ENCODE measurements at places on chromosomes 5 and 9.

DNA sequence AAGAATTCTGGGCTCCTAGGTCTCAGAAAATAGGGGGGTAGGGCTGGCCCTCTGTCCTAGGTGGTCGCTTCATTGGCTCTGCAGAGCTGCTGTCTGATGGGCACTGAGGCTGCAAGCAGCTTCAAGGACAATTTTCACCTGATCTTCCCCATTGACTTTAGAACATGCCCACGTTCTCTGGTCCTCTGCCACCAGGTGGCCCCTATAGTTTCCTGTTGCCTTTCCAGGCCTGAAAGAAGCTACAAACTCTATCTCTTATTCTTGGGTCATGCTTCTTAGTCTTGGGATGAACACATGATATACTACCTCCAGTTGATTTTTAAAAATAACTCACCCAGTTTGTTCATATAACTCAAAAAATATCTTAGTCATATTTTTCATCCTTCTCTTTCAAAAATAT lies 26.3 kb downstream of the SPZ1 start:
- no peak for DNase-seq

GRCh38 chr9:94554439-94555331 lies at the start of gene PCAT7:
Gene PCAT7 (plus strand): TSS chr9:94555083.
- DNase-seq = no peak

- no peak for DNase-seq
Measured at GRCh38 chr5:8060235-8060952, 191.4 kb downstream of the MTRR start.

- DNase-seq = no peak
Measured at GRCh38 chr5:79256563-79256962, 20.6 kb downstream of the JMY start.

DNA sequence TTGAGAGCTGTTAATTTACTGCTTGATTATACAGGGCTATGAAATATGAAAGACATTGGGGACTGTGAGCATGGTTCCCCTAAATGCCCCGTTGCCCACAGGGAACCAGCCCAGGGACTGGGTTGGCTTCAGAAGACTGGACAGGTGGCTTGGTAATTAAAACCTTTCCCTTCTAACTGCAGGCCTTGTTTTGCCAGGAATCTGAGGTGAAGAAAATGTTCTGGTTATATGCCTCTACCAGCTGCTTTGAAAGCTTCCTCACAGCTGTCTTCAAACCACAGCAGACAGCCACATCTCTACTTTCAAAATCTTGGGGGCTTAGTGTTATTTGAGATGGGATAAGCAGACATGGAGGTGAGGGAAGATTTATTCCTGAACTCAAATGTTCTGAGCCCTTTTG lies 153.3 kb upstream of the SPRY4 start:
- DNase-seq = no peak

DNA sequence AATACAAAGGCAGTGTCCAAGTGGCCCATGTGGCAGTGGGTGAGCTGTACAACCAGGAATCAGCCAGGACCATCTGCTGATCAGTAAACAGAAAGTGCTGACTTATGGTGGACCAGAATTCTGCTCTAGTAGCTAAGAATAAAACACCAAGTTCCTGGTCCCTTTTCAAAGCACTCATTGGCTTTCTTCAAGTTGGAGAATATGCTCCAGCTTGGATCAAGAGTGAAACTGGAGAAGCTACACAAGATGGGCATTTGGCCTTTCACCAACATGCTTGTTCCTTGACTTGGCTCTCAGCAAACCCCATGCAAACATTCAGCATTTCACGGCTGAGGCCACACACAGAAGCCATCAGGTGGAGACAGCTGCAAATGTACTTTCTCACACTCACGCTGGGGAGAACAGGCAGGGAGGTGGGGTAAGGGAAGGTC lies 32.1 kb downstream of the MARCHF3 start:
- no peak for DNase-seq

DNA sequence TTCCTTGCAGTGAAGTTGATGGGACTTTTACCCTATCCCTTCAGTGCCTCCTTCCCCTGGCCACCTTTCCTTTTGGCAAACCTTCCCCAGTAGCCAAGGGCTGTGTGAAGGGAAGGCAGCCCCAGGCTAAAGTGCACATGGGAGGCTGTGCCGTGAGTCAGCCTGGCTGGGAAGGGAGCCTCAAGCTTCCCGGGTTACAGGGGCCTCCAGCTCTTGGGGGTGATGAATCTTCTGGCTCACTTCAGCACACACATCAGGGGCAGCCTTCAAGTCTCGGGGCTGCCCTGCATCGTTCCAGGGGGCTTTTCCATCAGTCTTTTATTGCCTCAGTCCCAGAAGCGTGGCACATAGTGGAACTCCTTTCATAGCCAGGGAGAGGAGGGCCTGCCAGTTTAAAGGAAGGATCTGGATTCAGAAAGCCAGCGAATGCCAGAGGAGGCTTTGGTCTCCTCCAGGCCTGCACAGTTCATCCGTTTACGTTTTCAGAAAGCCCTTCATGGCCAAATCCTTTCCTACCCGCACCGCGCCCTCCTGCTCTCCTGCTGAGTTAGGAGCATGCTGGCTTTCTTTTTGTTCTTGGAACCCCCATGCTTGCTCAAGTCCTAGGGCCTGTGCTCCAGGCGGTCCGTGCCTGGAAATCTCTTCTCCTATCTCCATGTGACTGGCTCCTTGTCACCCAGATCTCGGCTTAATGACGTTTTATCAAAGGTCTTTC lies 134.8 kb upstream of the KLF4 start:
- DNase-seq = no peak

DNA sequence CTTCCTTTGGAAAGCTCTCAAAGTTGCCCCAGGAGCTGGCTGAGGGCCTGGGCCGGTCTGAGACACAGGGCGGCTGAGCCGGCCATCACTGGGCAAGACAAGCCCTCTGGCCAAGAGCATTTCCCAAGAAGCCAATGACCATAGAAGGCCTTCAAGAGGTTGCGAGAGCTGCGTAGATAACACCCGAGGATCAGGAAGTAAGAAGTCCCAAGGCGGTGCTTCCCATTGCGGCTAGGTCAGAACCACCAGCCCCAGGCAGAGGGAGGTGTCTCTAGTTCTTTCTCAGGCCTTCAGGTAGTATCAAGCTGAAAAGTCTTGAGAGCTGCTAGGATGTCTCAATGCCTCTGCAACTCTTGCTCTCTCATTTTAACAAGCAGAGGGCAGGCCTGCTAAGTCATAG lies 54.0 kb upstream of the C5orf58 start:
- DNase-seq = no peak

GRCh38 chr5:95401626-95402025 lies 10.5 kb downstream of the FAM81B start:
- DNase-seq = no peak

- no peak for DNase-seq
Measured at GRCh38 chr9:25658571-25658970, 19.7 kb downstream of the TUSC1 start.

GRCh38 chr5:83104021-83104420 lies 26.7 kb downstream of the XRCC4 start:
- no peak for DNase-seq

DNA sequence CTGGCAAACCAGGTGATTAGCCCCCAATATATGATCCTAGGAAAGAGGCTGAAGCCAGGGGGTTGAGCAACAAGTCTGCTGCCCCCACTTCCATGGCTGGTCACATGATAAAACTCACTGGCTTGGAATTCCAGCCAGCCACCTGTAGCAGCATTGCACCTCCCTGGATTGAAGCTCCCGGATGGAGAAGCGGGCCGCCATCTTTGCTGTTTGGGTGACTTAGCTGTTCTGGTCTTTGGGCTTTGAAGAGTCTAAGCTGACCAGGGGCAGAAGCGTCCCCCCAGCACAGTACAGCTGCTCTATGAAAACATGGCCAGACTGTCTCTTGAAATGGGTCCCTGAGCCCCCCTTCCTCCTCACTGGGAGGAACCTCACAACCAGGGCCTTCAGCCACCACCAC lies 610.2 kb downstream of the ANXA1 start:
- DNase-seq = no peak

GRCh38 chr5:153613144-153613543 lies 122.7 kb downstream of the GRIA1 start:
- DNase-seq = no peak

Measured in cortex of kidney (tissue), 1 donor.